ENCODE measurements at places on chromosomes 5 and 9.

- DNase-seq = no peak
Measured at GRCh38 chr5:107467137-107467932, 203.4 kb downstream of the EFNA5 start.

- DNase-seq = no peak
Measured at GRCh38 chr5:33309536-33310345, 131.0 kb upstream of the TARS1 start.

GRCh38 chr5:119470105-119470763, 17.9 kb downstream of the HSD17B4 start:
- no peak for DNase-seq

- DNase-seq = no peak
Measured at GRCh38 chr5:2758632-2759031, 7.2 kb upstream of the IRX2 start.

DNA sequence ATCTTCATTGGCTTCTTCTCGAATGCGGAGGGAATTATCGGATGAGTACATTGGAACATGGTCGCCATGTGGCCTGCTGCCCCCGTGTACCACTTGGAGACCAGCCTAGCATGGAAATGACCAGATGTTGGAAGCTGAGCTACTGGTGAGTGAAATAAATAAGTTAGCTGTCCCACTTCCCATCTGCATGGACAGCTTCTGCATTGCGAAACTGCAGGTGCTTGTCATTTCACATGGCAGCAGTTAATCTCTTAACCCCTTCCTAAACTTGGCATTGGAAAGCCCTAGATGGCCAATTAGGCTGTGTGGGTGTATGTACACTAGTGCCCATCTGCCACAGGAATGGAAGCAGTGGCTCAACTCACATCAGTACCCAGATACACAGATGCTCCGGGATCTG, 246.6 kb upstream of the IL12B start:
- DNase-seq = no peak

DNA sequence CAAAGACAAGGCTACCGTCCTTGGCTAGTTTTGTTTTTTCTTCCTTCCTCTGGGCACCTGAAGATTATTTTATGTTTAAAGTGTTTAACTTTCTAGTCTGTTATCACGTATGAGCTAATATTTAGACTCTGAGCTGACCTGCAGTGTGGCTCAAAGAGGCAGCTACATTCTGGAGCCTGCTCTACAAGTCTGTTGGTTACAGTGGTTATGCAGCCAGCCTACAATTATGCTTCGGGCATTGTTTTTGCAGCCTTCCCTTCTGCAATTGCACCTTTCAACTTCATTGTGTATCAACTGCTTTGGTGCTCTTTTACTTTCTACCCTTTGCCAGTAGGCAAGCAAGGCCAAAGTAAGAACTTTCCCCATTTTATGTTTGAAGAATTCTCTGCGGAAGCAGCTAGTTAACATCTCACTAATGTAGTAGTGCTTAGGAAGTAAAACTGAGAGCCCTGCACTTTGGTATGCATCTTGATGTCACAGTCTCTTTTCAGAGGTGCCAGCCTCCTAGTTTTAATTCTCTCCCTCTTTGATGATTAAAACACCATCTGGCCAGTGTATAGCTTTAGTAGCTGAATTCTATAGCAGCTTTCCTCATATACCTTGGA, 322.1 kb downstream of the FAM170A start:
- DNase-seq = no peak

DNA sequence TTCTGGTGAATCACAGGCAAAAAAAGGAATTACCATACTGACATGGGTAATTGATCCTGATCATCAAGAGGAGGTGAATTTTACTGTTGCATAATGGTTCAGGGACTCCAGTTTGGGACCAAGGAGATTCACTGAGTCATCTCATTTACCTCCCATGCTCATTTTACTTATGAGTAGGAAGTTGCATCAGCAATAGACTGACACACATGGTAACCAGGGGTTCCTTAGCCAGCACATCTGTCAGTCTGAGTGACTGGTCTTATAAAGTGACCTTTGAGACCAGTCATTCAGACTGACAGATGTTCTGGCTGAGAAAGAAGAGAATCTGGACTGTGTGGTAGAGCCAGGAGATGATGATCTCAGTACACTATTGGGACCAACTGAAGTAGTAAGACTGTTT, 384.6 kb upstream of the CD180 start:
- no peak for DNase-seq

GRCh38 chr9:77514886-77515711, 133.0 kb downstream of the GNA14 start:
- no peak for DNase-seq

- no peak for DNase-seq
Measured at GRCh38 chr5:30063503-30063902, 1130.0 kb upstream of the CDH6 start.

- no peak for DNase-seq
Measured at GRCh38 chr5:109532773-109533364, 123.1 kb upstream of the PJA2 start.

- no peak for DNase-seq
Measured at GRCh38 chr5:151686674-151687407, at the start of gene SPARC. Gene SPARC (minus strand): TSS chr5:151686915. CDS start chr5:151676188, 10,727 bp downstream.

DNA sequence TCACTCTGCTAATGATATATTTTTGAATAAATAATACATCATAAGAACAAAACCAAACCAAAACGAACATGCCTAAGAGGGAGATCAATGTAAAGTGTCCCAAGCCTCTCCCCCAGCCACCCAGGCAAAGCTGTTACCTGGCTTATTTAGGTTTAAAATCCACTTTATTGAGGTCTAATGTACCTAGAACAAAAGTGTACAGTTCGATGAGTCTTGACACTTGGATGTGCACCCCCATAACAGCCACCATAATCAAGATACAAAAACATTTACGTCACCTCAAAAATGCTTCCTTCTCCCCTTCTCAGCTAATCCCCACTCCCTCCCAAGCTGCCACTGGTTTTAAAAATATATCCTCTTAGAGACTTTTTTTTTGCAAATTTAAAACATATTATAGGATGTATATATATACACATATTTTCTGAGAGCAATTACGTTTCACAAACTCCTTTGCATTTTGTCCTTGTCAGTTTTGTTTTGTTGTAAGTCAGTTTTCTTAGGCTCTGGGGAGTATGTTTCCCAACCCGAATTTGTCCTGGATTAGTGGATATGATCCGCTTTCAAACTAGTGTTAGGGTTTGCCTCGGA, 8.3 kb upstream of the NKX2-5 start:
- no peak for DNase-seq

DNA sequence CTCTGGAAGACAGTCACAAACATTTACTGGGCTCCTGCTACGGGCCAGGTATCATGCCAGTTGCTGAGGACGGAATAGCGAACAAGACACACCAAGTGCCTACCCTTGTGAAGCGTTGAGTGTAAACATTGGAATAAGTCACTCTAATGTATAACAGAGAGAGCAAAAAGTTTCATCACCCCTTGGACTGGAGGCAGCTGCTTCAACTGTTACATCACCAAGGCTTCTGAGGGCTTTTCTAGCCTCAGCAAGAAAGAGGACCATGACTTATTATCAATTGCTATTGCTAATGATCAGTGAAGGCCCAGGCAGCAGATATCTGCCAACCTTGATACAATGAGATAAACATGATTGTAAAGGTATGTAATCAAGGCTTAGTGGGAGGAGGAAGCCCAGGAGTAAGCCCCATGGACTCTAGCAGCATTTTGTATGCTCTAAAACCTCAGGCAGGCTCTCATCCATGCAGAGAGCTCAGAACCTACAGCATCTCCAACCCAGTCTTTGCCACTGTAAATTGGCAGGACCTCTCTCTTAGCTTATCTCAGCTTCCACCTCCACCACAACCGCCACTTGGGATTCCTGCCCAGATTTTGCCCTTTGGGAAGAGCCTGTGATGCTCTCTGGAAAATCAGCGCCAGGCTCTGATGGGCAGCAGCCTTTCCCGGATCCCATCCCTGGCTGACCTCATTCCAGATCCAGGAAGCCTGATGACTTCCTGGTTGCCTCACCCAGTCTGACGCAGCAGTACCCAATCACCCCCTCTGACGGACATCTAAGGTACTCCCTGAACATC, 54.5 kb downstream of the ADAM19 start:
- DNase-seq = no peak

DNA sequence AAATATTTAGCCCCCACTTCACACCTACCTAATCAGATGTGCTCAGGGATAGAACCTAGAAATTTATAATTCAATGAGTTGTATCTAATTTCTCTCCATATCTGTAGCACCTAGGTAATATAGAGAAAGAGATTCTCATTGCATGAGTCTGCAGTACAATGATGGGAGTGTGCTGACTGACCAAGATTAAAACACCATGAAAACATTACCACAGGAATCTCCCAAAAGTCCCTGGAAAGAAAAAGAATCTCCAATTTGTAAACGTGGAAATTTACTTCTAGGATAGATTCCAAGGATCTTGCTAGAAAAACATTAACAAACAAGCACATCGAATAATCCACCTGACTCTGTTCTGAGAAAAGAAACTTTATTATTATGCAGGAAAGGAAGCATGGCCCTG, 45.0 kb upstream of the DMRTA1 start:
- no peak for DNase-seq

DNA sequence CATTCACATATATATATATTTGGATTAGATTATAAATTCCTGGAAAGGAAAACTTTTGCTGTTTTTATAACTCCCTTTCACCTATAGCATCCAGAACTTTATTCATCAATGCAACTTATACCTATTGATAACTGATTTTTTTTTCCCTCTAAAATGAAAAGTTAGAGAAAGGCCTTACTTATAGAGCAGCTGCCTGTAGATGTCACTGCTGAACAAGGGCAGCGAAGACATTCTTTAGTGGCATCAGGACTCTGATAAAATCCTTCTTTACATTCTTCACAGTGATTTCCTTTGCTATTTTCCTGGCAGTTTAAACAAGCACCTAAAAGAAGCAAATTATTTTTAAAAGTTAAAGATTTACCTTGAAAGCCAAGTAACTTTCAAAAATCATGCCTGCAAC, 32.3 kb upstream of the CDK5RAP2 start:
- no peak for DNase-seq

GRCh38 chr5:1636981-1637638, 113.3 kb upstream of the LPCAT1 start:
- DNase-seq = no peak

- no peak for DNase-seq
Measured at GRCh38 chr9:19554529-19554928, 145.7 kb downstream of the ACER2 start.

GRCh38 chr9:134914501-134914834, 3.2 kb downstream of the FCN1 start:
- DNase-seq = no peak

GRCh38 chr9:107755246-107755645, 265.7 kb upstream of the KLF4 start:
- no peak for DNase-seq

DNA sequence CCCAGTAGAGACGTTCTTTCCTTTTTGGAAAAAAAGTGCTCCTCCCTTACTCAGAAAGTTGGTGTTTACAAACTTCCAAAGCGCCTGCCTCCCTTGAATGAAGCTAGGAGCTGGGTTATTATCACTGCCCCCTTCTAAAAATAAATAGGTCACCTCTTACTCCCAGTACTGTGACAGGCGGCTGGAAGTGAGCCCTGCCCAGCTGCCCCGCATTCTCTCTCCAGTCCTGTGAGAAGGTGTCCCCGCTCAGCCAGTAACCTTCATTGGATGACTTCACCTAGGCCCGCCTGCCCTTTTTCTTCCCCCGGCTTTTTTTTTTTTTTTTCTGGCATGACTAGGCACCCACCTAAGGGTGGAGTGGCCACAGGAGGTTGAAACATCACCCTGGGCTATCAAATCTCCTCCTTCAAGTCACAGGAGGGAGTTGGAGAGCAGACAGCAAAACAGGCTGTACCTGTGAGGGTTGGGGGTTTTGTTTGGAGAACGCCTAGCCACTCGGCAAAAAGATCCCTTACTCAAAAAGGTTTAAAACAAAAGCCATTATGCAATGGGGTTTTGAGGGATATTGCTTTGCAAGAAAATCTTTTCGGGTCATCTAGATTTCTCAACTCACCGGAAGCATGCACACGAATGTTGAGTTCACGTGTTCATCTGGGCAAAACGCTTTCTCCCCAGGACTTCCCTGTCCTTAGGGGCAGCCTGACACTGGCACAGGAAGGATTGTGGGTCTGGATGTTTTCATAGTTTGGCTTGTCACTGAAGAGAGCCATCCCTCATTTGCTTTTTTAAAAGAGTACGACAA, 43.3 kb upstream of the ZNF622 start:
- DNase-seq = no peak

GRCh38 chr9:112971415-112971814, 40.6 kb downstream of the ZNF883 start:
- no peak for DNase-seq

GRCh38 chr9:32930486-32930885, 70.9 kb downstream of the APTX start:
- DNase-seq = no peak

GRCh38 chr5:148135091-148136048, 33.0 kb upstream of the SPINK14 start:
- no peak for DNase-seq

DNA sequence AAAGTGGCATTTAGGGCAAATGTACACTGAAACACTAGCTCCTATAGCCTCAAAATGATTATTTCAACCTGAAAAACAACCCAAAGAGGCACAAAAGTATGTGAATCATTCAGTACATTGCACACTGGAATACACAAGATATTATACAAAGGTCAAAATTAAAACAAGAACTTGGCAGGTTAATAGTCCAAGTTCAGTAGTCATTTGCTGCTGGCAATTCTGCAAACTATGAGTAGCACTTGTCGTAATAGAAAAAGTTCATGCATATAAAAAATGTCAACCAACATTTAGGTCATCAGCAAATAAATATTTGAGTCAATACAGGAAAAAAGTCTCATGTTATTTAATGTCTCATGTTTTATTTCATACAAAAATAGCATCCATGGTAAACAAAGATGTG, 98.7 kb downstream of the LPAR1 start:
- DNase-seq = no peak

- no peak for DNase-seq
Measured at GRCh38 chr9:79591458-79591857, 19.7 kb downstream of the TLE4 start.

DNA sequence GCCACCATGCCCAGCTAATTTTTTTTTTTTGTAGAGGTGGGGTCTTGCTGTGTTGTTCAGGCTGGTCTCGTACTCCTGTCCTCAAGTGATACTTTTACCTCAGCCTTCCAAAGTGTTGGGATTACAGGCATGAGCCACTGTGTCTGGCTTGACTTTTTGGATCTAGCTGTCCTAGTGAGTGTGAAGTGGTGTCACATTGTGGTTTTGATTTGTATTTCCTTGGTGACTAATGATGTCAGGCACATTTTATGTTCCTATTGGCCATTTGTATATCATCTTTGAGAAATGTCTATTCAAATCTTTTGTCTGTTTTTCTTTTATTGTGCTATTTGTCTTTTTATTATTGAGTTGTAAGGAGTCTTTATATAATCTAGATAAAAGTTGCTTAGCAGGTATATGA, 53.5 kb upstream of the MCCC2 start:
- no peak for DNase-seq
